ENCODE measurements at places on chromosomes 1 and 21.
A peak's percentile ranks its signal among the peaks of the same experiment; 100 is the strongest.

DNA sequence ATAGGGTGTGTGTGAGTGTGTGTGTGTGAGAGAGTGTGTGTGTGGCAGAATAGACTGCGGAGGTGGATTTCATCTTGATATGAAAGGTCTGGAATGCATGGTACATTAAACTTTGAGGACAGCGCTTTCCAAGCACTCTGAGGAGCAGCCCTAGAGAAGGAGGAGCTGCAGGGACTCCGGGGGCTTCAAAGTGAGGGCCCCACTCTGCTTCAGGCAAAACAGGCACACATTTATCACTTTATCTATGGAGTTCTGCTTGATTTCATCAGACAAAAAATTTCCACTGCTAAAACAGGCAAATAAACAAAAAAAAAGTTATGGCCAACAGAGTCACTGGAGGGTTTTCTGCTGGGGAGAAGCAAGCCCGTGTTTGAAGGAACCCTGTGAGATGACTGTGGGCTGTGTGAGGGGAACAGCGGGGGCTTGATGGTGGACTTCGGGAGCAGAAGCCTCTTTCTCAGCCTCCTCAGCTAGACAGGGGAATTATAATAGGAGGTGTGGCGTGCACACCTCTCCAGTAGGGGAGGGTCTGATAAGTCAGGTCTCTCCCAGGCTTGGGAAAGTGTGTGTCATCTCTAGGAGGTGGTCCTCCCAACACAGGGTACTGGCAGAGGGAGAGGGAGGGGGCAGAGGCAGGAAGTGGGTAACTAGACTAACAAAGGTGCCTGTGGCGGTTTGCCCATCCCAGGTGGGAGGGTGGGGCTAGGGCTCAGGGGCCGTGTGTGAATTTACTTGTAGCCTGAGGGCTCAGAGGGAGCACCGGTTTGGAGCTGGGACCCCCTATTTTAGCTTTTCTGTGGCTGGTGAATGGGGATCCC, 18.3 kb upstream of the HDAC1 start:
- DNase-seq = peak; percentile 82

DNA sequence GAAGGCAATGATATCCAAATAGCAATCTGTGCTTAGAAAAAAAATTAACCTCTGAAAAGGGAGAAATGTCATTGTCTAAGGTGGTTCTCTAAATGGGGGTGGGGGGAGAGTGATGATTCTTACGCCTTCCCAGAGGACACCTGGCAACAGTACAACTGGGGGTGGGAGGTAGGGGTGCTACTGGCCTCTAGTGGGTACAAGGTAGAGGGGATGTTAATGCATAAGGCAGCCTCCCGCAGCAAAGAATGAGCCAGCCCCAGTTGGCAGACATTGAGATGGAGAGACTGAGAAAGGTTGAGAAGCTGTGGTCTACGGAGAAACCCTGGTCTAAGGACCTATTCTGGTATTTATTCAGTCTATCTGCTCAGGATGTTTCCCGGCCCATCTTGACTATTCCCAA, 472.2 kb upstream of the RUNX1 start:
- no peak for DNase-seq

GRCh38 chr1:196897158-196897828, 9.4 kb downstream of the CFHR4 start:
- DNase-seq = no peak

GRCh38 chr1:231929311-231929710, 302.7 kb downstream of the DISC1 start:
- no peak for DNase-seq

GRCh38 chr1:75870951-75871350, 61.3 kb downstream of the ASB17 start:
- no peak for DNase-seq

GRCh38 chr21:44425895-44426662, 29.2 kb upstream of the LRRC3 start:
- DNase-seq = no peak

GRCh38 chr1:206685769-206686477, 1.2 kb downstream of the MAPKAPK2 start:
- DNase-seq = peak; percentile 67

- no peak for DNase-seq
These were observed 6.3 kb downstream of the ZBTB8B start for GRCh38 chr1:32470991-32471694.

DNA sequence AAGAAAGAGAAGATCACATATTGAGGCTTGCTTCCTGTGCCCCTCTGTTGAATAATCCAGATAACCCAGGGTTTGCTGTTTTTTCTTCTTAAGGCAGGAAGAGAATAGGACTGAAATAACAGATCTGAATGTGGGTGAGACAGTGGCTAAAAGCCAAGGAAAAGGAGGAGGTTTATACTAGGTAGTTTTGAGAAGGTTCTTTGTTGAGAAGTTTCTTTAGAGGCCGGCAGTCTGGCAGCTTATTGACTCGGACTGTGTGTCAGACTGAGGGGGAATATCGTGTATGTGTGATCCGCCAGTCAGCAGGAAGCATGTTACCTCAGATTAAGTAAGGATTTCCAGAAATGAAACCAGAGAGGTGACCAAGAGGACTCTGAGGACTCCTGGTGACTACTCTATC, 119.8 kb downstream of the PLA2G4A start:
- DNase-seq = no peak

- no peak for DNase-seq
These were observed 635 bp upstream of the SYNJ1 start for GRCh38 chr21:32728456-32728839.

DNA sequence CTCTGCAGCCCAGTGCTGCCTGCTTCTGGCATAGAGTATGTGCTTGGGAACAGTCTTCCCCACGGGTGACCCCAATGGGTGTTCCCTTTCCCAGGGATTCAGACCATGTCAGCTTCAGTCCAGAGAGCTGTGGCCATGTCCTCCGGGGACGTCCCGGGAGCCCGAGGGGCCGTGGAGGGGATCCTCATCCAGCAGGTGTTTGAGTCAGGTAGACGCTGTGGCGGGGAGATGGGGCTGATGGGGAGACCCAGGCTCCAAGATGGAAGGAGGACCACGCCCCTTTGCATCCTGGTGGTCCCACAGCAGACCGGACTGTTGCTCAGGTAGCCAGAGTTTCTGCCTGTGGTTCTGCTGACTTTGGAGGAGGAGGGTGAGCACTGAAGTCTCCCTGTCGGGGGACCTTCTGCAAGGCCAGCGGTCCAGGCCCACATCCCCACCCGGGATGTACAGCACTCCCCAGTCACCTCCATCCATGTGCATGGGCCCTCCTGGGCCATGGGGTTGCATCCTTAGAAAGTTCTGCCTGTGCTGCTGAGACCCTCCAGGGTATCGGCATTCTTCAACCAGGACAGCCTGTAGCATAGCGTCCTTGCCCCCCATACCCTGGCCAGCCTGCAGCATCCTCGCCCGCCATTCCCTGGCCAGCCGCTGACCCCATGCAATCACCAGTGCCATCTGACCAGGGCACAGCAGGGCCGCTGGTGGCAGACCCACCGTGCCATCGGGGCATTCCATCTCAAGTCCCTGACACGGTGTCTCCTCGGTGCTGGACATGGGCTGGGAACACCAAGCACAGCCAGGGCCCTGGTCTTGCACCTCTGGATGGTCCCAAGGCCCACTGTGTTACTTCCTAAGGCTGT, 2.8 kb downstream of the AIRE start:
- DNase-seq = no peak

GRCh38 chr1:111361761-111362160, 65.8 kb downstream of the OVGP1 start:
- DNase-seq = no peak

GRCh38 chr21:41933313-41934079, 20.3 kb downstream of the C2CD2 start:
- no peak for DNase-seq

DNA sequence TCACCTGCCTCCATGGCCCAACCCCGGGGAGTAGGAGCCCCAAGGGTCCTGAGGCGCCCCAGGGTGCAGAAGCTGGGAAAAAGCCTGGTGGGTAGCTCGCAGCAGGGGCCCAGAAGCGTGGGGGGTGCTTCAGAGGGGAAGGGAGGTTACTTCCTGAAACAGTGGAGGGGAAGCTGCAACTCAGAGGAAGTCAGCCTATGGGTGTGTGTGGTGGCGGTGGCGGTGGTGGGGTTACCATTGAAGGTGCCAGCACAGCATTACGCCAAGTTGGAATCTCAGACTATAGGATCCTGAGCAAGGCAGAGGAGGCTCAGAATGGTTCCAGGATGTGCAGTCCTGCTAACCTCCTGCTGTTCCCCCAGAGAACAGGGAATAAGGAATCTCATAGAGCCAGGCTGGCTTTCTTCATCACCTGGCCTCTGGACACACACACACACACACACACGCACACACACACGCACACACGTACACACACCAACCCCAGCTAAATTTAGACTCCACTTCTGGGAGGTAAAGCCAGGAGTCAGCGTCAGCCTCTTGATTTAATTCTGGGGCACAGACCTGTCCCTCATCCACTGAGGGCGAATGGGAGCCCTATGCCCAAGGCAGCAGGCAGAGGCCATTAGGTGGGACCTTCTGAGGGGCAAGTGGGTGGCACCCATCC, 1.3 kb downstream of the DENND4B start:
- DNase-seq = peak; percentile 86

DNA sequence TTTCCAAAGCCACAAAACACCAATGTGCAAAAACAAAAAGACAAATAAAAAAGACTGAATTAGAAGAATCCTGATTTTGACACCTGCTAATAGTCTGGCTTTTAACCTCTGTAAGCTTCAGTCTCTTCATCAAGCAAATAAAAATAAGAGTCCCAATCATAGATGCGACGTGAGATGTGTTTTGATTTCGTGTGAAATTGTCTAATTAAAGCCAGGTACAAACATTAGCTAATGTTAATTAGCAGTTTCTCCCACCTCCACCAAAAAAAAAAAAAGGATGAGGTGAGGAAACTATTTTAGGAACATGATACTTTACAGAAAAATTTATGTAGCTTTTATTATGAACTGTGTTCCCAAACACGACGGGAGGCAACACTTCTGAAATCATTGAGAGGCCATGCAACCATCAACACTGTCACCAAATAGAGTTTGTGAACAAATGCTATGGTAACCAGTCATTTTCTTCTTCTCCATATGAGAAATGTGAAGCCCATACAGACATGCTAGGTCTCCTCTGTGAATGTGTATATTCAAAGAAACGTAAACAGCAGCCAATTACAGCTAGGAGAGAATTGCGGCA, 6.7 kb upstream of the EVI5 start:
- DNase-seq = no peak

- no peak for DNase-seq
These were observed 12.5 kb upstream of the SRM start for GRCh38 chr1:11072216-11072917.

DNA sequence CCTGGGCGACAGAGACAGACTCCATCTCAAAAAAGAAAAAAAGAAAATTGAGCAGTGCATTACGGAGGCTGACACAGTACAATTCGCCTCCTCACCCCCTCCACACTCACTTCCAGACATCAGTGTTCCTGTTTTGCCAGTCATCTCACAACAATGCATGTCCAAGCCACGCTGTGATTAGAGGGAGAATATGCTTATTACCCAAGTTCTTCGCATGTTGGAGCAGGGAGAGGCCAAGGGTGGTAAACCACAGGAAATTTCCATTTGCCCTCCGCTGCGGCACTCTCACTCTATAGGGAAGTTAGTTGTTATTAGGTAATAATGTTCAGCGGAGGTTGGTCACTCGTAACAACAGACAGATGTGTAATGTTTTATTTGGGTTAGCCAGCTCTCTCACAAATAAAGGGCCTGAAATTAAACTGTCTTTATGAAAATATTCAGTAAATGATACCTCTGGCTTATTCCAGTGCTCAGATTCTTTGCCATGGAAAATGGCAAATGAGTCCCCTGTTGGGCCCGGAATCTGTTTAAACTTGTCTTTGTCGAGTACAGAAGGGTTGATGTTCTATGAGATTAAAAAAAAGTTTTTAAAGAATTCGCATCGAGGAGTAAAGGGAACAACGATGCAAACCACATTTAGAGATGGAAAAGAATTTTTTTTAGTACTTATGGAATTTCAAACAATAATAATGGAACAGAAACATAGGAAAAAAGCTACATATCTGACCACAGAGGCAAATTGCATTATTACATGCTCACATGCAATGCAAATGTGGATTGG, 33.1 kb downstream of the KCNJ15 start:
- peak; percentile 29 for DNase-seq

GRCh38 chr1:7932524-7933138, 8.0 kb downstream of the TNFRSF9 start:
- no peak for DNase-seq

DNA sequence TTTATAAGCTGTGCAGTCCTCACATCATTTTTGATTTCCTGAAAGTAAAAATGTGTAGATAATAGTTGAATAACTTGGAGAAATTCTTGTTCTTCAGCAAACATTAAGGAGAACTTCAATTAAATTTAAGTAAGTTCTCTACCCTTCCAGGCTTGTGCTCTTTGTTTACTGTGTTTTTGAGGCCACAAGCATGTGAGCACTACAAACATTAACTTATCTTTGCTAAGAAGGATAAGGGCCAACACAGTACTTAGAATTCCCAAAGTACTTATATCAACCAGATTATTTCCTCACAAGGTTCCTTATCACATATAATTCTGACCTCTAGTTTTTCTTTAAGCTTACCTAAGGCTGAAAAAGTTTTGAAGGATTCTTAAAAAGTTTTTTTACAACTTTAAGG, 24.7 kb upstream of the RWDD3 start:
- no peak for DNase-seq

- no peak for DNase-seq
These were observed 6.0 kb upstream of the FCRL2 start for GRCh38 chr1:157782931-157783330.

DNA sequence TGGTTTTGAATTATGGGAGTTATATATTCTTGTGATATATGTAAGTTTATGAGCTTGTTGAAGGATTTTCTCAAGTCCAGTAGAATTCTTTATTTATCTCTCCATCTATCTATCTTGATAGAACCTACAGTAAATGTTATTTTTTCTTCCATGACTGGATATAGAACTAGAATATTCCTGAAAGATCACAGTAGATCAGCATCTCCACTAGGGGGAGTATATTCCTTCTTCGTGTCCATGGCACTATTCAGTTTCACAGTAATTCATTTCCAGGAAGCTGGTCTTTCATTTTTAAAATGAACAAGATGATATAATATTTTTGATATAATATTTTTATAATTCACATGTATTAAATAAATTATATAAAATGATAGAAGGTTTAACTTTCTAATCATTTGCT, 18.8 kb downstream of the TMPRSS15 start:
- DNase-seq = no peak

DNA sequence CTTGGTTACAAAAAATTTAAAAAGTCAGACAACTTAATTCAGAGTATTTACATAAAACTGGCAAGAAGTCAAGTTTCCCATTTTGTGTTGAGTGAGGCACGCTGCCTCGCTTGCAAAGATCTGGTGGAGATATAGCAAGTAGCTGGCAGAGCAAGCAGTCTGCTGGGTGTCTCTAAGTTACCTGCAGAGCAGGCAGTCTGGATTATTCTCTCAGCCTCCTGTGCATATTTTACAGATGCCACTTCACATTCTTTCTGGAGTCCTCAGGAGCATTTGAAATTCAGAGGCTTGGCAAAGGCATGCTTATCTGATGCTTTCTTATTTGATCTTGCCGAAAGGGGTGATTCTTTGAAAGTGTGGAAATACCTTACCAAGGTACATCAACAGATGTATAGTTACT, 640.4 kb upstream of the ADGRL4 start:
- no peak for DNase-seq

GRCh38 chr1:16178596-16179497, 23.0 kb upstream of the EPHA2 start:
- DNase-seq = no peak

Data from CD4-positive, alpha-beta T cell treated with Interleukin-10 for 1 hour (primary cell).